SW480 (cell line): ENCODE measurements at places on chromosomes 16 and 17.
A peak's percentile ranks its signal among the peaks of the same experiment; 100 is the strongest.

DNA sequence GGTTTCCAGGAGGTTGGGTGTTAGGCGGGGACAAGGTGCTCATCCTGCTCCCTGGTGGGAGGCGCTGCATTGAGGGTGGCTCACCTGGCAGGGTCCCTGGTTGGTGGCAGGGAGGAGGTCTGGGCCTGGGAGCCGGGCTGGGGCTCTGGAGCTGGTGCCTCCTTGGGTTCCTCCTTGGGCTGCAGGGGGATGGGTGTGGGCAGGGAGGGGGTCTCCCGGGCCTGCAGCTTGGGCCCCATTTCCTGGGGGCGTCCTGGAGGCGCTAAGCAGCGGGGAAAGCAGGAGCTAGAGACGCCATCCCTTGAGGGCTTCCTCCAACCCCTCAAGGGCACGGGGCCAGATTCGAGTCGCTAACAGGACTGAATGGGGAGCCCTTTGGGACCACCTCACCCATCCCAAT lies 11.1 kb downstream of the CNGB1 start:
- no peak for DNase-seq

- peak; percentile 21 for DNase-seq
Measured at GRCh38 chr17:65154770-65155589, 17.8 kb downstream of the RGS9 start.

GRCh38 chr17:7081341-7082062 lies 1.5 kb upstream of the CLEC10A start:
- DNase-seq, result no peak

DNA sequence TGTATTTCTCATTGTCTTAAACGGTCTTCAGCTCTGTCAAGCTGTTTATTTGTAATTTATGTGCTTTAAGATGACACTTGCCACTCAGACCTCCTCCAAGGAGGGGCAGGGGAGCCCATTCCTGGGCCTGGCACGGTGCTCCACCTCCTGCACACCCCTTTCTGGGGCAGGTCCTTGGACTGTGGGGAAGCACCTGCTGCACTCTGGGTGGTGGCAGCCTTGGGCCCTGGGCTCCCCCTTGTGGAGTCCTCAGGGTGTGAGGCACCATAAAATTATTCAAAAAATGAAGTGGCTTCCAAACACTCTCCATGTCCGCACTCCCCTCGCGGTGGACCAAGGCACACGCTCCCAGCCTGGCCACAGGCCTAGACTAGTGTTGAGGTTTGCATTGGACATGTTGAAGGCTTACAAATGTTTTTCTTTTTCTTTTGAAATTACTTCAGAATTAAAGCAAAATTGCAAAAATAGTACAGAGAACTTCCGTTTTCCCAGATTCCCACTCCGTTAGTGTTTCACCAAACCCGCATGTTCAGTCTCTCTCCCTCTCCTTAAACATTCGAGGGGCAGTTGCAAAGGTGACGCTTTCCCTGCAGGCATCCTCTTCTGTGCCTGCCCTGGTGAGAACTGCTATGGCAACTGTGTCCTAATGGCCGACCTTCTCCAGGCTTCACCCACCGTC lies 32.4 kb downstream of the FOXK2 start:
- DNase-seq, result peak; percentile 63

GRCh38 chr16:11499295-11500089 lies 87.2 kb downstream of the LITAF start:
- DNase-seq, result peak; percentile 43

DNA sequence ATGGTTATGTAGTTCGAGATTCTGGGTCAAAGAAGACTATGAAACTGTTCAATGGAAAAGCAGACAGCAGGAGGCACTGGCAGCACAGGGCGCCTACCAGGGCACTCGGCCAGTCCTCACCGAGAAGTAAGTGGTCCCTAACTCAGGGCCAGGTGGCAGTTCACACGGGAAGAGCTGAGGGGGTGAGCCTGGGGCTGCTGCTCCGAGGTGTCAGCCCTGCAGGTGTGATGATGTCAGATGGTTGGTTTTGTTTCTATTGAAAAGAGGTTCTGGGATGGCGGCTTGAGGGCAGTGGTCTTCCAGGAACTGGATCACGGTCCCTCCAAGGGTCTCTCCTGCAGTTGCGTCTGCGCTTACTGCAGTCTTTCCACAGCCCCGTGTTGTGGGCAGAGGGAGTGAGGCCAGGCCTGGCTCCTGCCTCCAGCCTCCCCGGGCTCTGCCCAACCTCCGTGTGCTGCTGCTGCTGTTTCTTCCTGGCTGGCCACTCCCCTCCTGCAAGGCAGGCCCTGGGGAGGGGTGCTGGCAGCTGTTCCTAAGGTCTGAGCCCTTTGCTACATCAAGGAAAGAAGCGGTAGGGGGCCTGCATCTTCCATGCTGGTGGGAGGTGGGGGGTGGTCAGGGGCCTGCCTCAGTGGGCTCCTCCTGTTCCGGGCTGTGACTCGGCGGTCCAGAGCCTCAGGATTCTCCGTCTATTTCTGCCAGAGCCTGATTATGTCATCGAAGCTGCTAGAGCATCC lies 22.6 kb downstream of the RNF213 start:
- no peak for DNase-seq

GRCh38 chr17:44203731-44204440 lies 4.2 kb upstream of the ATXN7L3 start:
- DNase-seq, result peak; percentile 48

GRCh38 chr17:74148901-74149596 lies 54.4 kb upstream of the RPL38 start:
- DNase-seq, result no peak

DNA sequence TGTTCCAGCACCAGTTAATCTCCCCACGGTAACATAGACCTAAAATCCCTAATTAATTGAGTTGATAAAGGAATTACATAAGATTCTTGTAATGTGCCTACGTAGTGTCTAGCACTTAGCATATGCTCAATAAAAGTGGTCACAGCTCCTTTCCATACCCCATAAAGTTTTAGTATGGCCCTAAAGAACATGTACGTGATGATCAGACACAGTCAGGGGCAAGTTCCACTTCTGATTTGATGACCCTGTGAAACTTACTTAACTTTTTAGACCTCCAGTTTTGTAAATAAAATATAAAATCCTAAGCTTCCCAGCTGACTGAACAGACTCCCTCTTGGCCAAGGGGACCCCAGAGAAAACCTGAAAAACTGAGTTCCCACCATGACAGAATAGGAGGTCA lies 391.3 kb upstream of the ERCC4 start:
- DNase-seq, result no peak

DNA sequence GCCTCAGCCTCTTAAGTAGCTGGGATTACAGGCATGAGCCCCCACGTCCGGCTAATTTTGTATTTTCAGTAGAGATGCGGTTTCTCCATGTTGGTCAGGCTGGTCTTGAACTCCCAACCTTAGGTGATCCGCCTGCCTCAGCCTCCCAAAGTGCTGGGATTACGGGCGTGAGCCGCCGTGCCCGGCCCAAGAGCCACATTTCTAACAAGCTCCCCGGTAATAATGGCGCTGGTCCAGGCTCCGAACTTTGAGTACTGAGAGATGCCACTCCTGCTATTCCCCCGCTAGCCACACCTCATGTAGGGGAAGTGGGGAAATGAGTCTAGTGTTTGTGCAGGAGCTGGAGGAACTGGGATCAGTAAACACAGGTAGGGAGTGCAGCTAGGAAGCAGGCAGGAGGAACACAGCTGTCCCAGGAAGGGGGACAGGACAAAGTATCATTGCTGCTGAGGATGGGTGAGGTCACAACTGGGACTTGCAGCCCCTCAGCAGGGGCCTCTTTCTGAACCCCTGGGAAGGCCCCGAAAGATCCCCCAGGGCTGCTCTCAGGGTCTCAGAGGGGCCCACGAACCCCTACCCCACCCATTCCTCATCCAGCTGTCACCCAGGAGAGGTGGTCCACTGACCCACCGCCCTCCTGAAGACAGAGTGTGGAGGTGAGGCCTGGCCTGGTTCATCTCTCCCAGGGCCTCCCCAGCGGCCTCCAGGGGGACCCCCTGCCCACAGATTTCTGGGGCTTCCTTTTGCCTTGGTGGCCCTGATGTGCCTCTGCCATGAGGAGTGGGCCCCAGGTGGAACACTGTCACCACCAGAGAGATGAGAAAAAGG lies 3.7 kb upstream of the KREMEN2 start:
- DNase-seq, result no peak

DNA sequence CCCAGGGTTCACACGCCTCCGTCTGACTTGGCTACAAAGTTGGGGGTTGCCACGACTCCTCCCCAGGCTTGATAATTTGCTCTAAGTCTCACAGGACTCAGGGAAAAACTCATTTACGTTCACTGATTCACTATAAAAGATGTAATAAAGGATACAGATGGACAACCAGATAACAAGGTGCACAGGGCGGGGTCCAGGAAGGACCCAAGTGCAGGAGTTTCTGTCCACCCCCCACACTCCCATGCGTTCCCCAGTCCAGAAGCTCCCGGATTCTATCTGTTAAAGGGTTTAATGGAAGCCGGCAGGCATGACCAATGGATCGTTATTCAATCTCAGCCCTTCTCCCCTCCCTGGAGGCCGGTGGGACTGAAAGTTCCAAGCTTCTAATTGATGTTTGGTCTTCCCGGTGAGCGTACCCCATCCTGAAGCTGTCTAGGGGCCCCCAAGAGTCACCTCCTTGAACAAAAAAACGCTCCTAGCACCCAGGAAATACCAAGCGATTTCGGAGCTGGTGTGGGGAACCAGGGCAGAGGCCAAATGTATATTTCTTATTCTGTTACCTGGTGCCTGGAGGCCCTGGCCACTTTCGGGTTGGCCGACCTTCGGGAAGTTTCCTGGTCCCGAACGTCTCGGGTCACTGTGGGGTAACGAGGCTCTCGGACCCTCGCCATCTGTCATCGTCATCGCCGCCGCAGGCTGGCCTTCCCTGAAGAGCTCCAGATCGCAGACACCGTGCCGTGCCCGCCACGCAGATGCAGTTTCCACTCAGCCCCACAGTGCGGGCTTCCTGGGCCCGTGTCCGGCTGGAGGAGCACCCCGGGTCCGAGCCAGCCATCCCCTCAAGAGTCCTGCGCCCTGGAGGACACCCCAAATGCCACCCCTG lies 13.5 kb upstream of the METRNL start:
- no peak for DNase-seq

DNA sequence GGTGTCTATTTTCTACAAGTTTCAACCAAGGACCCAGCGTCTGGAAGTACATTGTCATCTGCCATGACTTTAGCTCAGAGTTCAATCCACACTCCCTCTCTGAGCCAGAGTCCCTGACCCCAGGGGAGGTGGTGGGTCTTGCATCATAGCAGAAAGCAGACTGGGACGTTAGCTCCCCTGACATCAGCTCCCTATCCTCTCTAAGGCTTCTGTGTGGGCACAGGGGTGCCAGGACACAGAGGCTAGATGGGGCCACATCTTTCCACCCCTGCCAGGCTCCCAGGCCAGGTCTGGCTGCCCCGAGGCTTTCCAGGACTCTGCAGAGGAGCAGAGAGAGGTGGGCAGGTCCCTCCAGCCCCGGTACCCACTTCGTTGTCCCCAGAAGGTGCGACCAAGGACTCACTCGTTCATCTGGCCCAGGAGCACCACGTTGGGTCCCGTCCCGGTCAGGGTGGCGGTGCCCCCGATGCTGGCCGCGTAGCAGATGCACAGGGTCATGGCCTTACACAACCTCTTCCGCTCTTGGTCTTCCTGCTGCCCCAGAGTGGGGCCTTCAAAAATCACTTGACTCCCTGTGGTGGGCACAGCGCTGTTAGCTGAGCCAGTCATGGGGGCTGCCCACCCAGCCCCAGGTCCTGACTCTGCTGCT lies 10.5 kb downstream of the SLC13A5 start:
- no peak for DNase-seq

GRCh38 chr17:47225436-47225858 lies 16.3 kb downstream of the MYL4 start:
- DNase-seq, result no peak

- peak; percentile 26 for DNase-seq
Measured at GRCh38 chr17:17236295-17237025, 508 bp downstream of the FLCN start.

- DNase-seq, result no peak
Measured at GRCh38 chr16:16028311-16028999, 79.0 kb downstream of the ABCC1 start.

GRCh38 chr16:75420987-75421819 lies 12.1 kb downstream of the CFDP1 start:
- DNase-seq, result no peak

DNA sequence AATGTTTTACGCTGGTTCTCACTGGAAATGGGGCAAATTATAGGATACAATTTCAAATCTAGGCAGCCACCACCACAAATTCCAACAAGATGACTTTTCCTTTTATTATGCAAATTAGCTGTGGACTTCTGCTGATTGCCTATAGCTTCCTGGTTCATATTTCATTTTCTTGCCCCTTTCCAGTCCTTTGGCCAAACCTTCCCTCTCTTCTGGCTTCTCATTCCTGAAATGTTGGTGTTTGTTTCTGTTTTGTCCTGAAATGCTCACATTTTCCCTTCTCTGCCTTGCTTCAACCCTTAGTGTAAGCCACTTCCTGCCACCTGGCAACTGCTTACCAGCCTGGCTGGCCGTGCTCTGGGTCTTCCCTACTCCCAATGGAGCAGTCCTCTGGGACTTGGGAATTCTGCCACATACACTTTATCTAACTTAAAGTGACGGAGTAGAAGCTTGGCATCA lies 14.0 kb downstream of the PRSS54 start:
- peak; percentile 46 for DNase-seq

GRCh38 chr17:18045691-18046350 lies 6.6 kb downstream of the GID4 start:
- no peak for DNase-seq

- no peak for DNase-seq
Measured at GRCh38 chr16:14013145-14013570, 58.0 kb upstream of the MRTFB start.

DNA sequence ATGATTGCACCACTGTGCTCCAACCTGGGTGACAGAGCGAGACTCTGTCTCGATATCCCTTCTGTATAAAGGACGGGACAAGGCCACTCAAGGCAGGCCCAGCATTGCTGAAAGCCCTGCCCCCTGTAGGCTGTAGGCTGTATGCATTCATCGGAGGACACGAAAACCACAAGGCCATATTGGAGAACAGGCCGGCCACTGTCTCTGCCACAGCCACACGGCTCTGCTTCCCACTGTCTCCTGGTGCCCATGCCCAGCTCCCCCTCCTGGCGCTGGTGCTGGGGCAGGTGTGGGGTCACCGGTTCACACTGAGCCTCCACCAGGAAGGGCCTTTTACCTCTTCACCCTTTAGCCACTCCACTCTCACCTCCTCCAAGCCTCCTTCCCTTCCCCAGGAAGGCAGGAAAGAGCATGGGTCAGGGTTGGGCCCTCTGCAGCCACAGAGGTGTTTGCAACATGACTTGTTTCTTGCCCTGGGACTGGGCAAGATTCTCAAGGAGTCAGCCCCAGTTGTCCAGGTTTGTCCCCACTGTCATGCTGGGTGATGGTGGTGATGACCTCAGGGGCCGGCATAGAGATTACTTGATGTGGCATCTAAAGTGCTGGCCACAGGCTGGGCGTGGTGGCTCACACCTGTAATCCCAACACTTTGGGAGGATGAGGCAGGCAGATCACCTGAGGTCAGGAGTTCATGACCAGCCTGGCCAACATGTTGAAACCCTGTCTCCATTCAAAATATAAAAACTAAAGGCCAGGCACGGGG lies 5.3 kb upstream of the NTN3 start:
- no peak for DNase-seq
